Stimulated activated CD4-positive, alpha-beta T cell treated with anti-CD3 and anti-CD28 coated beads, Interleukin-15, amount 100 ng/mL, for 1 hour (primary cell): ENCODE measurements at places on chromosomes 6 and 20.

GRCh38 chr6:150044621-150045145 is 19.4 kb upstream of the RAET1L start:
- DNase-seq, result no peak

- DNase-seq, result no peak
These were observed 96.6 kb upstream of the AKIRIN2 start for GRCh38 chr6:87798393-87799278.

DNA sequence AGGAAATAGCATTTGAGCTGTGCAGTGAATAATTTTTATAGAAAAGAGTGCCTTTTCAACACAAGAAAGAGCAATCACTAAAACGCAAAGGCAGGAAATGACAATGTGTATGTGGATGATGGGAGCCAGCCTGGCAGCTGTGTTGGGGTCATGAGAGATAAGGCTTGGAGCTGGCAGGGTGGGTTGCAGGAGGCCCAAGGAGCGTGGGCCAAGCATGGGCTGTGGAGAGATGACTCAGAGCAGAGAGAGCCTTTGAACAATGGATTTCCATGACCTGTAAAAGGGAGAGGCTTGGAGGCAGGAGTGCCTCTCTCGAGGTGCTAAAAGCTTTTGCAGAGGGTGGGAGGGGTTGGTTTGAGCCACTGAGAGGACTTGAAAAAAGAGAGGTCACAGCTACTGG is 6.6 kb upstream of the TBC1D7 start:
- no peak for DNase-seq

- DNase-seq, result no peak
These were observed 198.7 kb downstream of the GPX5 start for GRCh38 chr6:28724395-28724794.

- no peak for DNase-seq
These were observed 384.1 kb downstream of the GRIK2 start for GRCh38 chr6:101777646-101778045.

- DNase-seq, result no peak
These were observed 219.8 kb upstream of the UFL1 start for GRCh38 chr6:96301781-96302180.
